Heart right ventricle (tissue), 16 donors: ENCODE measurements at places on chromosomes 7 and 10. TPM values are rescaled to one million over a fixed set of nuclear protein-coding genes. Genes with fewer than 3 reads are reported as not detected.

DNA sequence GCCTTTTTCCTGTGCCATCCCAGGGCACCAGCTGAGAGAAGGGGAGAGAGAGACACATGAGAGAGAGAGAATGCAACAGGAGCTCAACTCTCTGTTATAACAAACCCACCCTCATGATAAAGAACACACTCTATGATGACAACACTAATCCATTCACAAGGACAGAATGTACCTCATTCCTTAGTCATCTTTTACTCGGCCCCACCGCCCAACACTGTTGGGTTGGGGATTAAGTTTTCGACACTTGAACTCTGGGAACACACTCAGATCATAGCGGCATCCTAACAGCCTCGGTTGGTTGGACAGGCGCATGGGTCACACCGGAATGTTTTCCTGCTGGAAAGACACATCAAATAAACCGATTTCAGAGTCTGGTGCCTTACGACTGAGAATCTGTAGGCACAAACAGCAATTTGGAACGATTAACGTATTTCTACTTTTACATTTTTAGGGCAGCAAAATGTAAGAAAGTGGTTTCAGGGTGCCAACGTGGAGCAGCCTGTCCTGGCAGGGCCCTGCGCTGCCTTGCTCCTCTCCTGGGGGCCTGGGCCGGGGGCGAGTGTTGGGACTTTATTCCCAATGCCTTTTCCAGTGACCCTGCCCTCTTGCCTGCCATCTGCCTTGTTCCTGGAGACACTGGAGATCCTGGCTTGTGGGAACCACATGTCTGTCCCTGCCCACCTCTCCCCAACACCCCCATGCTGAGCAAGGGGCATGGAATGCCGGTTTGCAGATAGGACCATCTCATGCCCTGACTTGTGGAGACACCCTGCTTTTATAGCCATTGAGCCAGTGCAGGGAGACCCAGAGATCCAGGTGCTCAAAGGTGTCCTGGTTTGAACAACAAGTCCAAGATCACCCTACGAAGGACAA lies 287.0 kb downstream of the TCERG1L start:
- H3K27ac ChIP-seq = no peak overlapping the region
- no peak overlapping the region for H3K4me3 ChIP-seq
- no peaks in the 10 kb centered on the region for H3K27me3 ChIP-seq
- no peaks in the 10 kb centered on the region for H3K4me1 ChIP-seq
- no peak for DNase-seq
- no peaks in the 10 kb centered on the region for H3K36me3 ChIP-seq

GRCh38 chr10:77636282-77636966 lies 1.2 kb downstream of the KCNMA1 start:
- DNase-seq = no peak
- no peak overlapping the region for H3K27ac ChIP-seq
- no peaks in the 10 kb centered on the region for H3K36me3 ChIP-seq

GRCh38 chr10:101282947-101283346 lies 53.7 kb upstream of the LBX1 start:
- H3K4me3 ChIP-seq = no peak overlapping the region
- no peak overlapping the region for H3K27ac ChIP-seq
- H3K36me3 ChIP-seq = no peaks in the 10 kb centered on the region
- DNase-seq = no peak
- H3K4me1 ChIP-seq = no peaks in the 10 kb centered on the region
- peaks cover 65% of the 10 kb centered on the region for H3K27me3 ChIP-seq

DNA sequence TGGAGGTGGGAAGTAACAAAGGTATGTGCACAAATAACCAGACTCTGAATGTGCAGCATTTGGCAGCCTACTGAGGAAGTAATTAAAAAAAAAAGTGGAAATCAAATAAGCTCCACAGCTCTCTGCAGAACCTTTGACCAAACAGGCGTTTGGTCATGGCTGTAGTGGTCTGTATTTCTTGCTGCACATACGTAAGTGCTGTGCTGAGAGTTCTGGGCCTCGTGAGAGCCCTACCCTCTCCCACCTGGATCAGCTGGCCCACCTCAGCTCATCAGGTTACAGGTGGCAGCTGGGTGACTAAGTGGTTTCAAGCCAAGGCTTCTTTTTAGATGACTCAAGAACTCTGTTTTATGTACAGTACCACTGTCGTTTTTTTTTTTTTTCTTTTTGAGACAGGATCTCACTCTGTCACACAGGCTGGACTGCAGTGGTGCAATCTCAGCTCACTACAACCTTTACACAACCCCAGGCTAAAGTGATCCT lies 178.2 kb upstream of the KLF6 start:
- no peaks in the 10 kb centered on the region for H3K27me3 ChIP-seq
- no peak overlapping the region for H3K27ac ChIP-seq
- H3K36me3 ChIP-seq = no peaks in the 10 kb centered on the region

- no peak overlapping the region for H3K4me3 ChIP-seq
- no peaks in the 10 kb centered on the region for H3K36me3 ChIP-seq
- no peaks in the 10 kb centered on the region for H3K27me3 ChIP-seq
Observed at GRCh38 chr7:108045154-108045553, 42.2 kb upstream of the LAMB1 start.

DNA sequence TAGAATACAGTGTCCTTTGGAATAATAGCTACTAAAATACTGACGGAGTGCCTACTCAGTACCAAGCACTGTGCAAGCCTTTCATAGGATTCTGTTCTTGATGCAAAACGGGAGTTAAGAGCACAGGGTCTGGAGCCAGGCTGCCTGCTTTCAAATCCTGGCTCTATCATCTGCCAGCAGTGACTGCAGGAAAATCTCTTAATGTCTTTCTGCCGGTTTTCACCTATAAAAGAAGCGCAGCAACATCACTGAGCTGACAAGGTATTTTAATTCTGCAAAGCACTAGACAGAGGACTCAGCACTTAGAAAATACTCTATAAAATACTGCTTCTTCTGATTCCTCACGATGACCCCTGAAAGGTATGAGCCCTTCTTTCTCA lies 659 bp downstream of the FIGNL1 start:
- peak overlapping the region; percentile 55 for H3K4me3 ChIP-seq
- no peaks in the 10 kb centered on the region for H3K27me3 ChIP-seq
- no peak overlapping the region for H3K27ac ChIP-seq
- H3K36me3 ChIP-seq = peaks cover 24% of the 10 kb centered on the region
- no peak for DNase-seq
- no peaks in the 10 kb centered on the region for H3K4me1 ChIP-seq

Gene ABCB8
- total RNA-seq = 23.2 TPM

Gene OPN4
- total RNA-seq = 0.11 TPM

Gene PRRT4
- total RNA-seq = 2.8 TPM
